ENCODE measurements at places on chromosomes 2 and 18.

DNA sequence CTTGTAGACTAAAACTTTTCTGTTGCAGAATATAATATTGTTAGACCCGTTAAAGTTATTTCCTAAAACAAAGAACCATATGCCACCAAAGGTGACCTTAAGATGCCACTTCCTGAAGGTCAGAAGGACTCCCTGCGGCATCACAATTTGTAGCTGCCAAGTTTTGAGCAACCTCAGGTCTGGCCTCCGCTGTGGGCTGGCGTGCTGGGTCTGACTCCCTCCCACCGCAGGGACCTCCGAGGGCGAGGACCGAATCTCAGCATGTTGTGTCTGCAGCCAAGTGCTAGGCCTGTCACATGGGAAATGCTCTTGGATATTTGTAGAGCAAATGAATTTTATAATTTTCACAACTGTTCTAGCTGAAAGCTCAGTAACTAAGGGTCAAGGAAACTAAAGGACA, 285.9 kb downstream of the NDUFA10 start:
- no peak for DNase-seq

DNA sequence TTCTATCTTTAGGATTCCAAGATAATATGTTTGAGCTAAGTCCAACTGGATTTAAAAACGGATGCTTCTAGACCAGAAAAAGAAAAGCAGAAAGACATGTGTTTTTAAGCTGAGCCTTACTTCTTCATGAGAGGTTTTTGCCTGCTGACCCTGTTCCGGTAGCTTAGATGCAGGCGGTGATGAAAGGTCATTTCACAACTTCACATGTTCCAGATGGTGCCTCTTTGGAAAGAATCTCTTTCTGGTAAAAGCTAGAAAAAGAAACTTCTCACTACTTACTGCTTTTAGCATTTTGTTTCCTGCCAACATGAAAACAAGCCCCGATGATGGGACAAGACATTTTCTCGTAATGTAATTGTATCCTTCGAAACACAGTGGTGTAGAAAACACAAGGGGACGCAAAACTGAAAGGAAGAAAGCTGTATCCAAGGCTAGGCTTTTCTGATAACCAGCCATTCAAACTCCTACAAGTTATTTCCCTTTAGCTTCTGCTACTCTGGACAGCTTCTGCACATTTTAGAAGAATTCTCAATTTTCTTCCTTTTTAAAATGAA, 407.3 kb upstream of the LYPD1 start:
- DNase-seq = no peak

- DNase-seq = no peak
Measured at GRCh38 chr2:179951680-179952079, 55.4 kb downstream of the CWC22 start.

DNA sequence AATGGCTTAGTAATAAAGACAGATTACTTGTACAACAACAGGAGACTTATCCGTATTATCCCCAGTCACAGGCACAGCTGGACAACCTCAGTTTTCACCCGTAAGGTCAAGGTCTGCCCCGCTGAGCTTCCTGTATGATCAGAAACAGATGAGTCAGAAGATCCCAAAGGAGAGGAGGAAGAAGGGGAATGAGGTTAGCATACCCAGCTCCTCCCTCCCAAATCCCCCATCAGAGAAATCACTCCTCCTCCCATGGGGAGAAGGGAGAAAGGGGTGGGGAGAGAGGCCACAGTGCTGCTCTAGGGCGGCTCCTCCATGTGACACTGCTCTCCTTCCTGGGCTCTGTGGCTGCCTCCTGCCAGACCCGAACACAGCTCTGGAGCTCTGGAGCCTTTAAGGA, 53.8 kb upstream of the SPTBN1 start:
- DNase-seq = no peak

GRCh38 chr2:86774862-86775261, 15.9 kb downstream of the CD8A start:
- DNase-seq = no peak

- no peak for DNase-seq
Measured at GRCh38 chr18:61334951-61335683, 1.9 kb downstream of the CDH20 start.

DNA sequence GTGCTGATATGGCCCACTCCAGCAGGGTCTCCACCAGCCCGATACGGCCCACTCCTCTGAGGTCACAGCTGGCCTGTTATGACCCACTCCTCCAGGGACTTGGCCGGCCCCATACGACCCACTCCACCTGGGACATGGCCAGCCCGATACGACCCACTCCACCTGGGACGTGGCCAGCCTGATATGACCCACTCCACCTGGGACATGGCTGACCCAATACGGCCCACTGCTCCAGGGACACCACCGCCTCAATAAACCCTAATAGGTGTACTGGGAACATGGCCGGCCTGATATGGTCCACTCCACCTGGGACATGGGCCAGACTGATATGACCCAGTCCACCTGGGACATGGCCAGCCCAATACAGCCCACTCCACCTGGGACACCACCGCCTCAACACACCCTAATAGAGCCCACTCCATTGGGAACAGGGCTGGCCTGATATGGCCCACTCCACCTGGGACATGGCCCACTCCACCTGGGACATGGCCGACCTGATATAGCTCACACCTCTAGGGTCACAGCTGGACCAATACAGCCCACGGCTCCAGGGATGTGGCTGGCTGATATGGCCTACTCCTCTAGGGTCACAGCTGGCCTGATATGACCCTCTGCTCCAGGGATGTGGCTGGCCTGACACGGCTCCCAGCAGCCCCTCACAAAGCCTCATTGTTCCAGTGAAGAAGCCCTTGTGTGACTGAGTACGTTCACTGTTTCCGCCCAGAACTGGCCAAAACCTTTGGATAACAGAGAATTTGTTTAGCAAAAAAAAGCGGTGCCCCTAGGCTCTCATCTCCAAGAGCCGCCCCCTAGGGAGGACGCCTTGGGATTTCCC, 245.6 kb downstream of the HDAC4 start:
- DNase-seq = no peak

DNA sequence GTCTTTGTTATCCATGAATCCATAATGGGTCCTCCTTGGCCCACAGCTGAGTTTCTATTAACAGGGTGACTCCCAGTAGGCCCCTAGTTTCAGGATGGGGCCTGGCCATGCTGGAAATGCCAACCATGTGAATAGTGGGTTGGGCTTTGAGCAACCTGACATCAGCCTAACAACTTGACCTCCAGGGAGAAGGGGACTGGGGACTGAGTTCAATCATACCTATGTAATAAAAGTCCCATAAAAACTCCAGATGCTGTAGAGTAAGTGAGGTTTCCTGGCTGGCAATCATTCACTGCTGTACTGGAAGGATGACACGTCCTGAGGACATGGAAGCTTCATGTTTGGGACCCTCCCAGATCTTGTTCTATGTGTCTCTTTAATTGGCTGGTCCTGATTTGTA, 7.9 kb downstream of the REV1 start:
- no peak for DNase-seq

DNA sequence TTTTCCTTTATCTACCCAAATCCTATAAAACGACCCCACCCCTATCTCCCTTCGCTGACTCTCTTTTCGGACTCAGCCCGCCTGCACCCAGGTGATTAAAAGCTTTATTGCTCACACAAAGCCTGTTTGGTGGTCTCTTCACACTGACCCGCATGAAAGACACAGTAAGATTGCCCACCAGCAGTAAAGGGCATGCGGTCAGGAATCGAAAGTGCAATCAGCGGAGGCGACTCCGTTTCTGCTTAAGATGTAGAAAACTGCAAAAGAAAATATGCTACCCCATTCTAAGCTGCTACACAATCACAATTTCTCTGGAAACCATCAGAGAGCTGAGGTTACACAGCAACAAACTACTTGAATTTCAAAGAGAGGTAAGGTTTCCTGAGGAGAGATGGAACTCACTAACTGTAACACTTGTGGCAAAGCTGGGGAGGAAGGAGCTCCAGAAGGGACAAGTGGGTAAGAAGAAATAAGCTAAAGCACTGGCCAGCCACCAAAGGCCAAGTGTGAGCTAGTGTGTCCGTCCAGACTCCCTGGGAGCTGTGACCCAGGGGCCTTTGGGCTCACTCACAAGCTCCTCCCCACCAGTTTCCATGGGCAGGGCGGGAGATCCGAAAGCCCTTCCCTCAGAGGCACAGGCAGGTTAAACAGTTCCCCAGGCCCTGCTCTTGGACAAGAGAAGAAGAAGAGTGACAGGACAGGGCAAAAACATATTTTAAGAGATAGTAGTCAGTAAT, 72.8 kb upstream of the TGFA start:
- no peak for DNase-seq

DNA sequence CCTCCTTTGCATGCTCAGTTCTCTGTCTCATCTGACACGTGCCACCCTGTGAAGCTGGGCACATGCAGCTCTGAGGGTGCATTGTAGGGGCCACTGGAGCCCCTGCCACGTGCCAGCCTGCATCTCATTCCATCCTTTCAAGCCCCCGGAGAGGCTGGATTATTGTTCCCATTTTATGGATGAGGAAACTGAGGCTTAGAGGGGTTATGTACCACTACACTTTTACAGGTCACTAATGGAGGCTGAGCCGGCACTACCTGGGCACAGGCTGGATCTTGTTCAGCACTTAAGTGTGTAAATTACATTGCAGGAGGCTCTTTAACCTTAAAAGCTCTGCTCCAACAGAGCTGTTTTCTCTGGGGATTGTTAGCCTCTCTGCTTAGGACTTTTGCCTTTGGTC, 47.5 kb downstream of the KCNIP3 start:
- DNase-seq = no peak

DNA sequence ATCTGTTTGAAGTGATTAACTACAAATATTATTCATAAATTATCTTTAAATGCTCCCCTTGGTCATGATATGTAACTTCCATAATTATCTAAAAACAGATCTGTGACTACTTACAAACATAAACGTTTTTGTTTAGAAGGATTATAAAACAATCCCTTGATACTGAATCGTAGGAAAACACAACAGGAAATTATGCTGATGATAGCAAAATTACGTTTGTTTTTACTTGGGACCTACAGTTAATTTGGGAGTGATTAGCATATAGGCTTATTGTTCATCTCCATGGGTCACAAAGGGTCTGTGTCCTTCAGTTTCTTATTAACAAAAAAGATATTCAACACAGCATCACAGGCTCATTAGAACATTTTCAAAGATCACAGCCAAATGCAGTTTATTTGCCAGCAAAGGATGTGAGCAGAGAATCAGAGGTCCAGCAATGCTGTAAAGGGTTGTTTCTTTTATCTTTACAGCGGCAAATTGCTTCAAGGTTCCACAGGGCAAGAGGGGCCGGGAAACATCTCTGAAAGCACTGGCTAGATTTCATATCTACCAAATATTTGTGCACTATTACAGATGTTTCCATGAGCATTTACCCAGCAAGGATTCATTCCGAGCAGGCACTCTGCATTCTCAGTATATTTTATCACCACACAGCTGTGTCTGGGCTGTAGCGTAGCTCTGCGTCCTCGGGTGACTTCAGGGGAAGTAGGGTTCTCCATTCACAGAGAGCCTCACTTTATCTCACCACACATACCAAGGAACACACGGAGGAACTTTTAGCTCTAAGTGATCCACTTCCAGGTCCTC, 4.1 kb downstream of the CCDC195 start:
- no peak for DNase-seq

GRCh38 chr18:77023102-77023782, 109.3 kb downstream of the MBP start:
- DNase-seq = no peak

- no peak for DNase-seq
Measured at GRCh38 chr2:43905371-43905803, 66.6 kb downstream of the ABCG8 start.

DNA sequence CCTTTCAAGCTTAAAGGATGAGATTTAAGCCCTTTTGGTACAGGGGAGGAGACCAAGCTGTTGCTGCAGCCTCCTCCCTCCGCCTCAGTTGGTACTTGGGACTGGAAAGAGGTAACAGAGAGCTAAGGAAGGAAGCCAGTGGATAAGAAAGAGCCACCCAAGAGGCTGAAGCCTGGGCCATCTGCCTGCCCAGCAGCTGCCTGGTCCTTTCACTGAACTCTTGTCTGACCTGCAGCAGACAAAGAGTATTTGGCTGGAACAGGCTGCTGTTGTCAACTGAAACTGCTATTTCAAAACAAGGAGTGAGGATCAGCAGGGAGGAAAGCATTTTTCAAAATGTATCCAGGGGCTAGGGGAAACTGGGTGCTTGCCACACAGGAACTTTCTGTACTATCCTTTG, 30.3 kb downstream of the TNS1 start:
- no peak for DNase-seq

DNA sequence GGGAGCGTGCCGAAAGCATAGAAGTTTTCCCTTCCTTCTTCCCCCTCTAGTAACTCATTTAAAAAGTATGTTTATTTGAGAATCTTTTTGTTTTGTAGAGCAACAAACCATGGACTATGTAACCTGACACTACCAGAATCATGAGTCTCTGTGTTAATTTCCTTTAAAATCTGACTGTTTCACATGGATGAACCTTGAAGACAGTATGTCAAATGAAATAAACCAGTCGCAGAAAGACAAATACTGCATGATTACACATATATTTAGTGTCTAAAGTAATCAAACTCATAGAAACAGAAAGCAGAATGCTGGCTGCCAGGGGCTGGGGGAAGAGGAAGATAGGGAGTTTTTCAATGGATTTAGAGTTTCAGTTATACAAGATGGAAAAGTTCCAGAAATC, 32.3 kb downstream of the PTPN2 start:
- DNase-seq = no peak

DNA sequence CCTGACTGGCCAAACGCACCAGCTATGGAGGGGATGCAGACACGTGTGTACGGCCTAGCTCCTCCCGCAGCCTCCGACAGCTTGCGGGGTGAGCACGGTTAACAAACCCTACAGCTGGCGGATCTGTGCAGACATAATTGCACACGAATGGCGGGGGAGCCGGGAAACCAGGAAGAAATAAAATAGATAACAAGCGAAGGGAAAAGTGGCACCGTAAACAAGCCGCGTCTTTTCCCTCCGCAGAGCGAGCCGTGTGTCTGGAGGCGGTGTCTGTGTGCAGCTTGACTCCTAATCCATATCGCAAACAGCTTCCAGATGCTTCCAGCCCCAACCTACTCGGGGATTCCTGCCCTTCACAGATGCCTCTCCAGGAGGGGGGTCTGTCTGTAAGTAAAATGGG, 853.1 kb upstream of the SALL3 start:
- DNase-seq = no peak

- peak; percentile 87 for DNase-seq
Measured at GRCh38 chr2:40240070-40240469, 211.8 kb downstream of the SLC8A1 start.

DNA sequence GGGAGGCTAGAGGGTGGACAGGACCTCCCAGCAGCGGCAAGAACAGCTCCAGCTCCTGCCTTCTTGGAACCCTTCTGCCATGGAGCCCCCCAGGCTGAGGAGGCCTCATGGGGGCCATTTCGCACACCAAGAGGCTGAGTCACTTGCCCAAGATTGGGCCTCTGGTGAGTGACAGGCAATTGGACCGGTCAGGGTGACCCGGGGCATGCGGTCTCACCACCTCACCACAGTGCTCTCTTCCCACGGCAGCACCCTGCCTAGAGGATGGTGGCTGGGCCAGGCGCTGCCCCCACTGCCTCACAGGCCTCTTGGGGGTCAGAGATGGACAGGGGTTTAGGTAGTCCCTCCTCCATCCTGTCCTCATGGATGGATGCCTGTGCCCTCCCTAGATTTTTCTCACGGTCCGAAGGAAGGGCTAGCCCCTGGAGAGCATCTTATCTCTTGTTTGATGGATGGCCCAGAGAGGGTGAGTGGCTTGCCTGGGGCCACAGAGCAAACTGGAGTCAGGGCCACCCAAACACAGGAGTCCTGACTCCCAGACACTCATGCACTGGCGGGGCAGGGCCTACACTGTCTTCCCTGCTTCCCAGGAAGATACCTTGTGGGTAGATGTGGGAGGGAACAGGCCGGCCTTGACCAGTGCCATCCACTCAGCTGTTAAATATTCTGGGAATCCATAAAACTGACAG, 119.2 kb downstream of the INHBB start:
- no peak for DNase-seq

Measured in AG09309 (cell line).